ENCODE measurements at places on chromosomes 11 and 22.

DNA sequence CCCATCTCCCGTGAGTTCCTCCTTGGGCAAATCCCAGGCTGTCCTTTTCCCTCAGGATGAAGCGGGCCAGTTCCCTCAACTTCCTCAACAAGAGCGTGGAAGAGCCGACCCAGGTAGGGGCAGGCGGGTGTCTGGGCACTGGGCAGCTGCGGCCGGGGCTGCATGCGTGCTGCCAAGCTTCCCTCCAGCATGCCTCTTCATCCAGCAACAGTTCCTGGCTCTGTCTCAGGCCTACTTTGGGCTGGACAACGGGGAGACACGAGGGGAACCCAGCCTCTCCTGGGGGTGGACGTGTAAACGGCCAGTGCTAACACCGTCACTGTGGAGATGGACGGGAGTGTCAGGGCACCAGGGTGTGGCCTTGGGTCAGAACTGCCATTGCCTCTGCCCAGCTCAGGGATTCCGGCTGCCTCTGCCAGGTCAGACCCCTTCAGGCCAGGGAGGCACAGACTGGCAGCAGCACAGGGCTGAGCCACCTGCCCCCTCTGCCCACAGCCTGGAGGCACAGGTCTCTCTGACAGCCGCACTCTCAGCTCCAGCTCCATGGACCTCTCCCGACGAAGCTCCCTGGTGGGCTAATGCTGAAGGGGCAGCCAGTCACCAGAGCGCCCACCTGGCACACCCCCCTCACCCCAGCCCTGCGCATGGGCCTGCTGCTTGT lies 1.9 kb upstream of the RAB1B start:
- DNase-seq: no peak

DNA sequence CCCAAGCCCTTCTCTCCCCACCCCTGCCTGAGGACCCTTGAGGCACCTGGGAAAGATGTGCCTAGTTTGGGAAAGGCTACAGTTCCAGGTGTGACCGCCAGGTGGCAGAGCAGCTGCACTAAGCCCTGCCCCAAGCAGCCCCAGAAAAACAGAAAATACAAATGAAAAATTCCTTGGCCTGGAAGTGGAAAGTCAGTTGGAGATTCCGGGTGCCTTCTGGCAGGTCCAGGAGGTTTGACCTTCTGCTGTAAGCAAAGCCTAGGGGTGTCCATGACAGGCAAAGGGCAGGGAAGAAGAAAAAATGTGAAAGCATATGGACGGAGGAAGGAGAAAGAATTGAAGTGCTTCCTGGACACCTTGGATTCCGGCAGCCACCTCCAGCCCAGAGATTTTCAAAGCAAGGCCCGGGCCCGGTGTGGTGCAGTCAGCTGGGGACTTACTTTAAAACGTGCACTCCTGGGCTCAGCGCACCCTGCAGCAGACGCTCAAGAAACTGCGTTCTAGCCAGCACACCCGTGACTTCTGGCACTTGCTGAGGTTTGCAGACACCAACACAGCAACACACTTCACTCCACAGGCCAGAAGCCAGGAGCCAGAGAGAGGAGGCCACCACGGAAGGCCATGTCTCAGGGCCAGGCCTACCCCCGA lies 37.3 kb upstream of the SLC22A12 start:
- peak; percentile 82 for DNase-seq

GRCh38 chr11:120781486-120782120 lies 242.3 kb upstream of the TBCEL start:
- DNase-seq: no peak

DNA sequence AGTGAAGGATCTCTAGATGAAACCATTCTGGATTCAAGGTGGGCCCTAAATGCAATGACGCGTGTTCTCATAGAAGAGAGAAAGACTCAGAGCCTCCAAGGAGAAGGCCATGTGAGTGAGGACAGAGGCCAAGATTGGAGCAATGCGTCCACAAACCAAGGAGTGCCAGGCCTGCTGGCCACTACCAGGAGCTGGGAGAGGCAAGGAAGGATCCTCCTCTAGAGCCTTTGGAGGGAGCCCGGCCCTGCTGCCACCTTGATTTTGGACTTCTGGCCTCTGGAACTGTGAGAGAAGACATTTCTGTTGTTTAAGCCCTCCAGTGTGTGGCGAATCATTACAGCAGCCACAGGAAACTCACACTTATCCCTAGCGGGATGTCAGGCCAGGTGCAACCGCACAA lies 52.7 kb upstream of the SHANK2 start:
- DNase-seq: no peak

- no peak for DNase-seq
Observed at GRCh38 chr11:1876361-1877063, 15.2 kb downstream of the PRR33 start.

DNA sequence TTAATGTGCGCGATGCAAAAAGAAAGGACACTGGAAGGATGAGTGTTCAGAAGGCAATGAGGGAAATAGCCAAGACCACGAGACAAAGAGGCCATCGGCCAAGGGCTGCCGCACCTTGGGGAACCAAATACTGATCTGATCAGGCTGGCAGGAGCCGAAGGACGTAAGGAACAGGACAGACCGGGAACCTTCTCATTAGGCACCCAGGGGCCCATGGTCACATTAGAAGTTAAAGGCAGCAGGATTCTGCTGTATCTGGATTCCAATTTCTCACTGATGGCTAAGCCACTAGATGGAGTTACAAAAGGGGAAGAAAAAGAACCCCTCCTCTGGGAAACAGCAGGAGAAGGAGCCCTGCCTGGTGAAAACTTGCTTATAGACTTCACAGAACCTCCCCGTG lies 28.8 kb upstream of the CPT1A start:
- DNase-seq: no peak

DNA sequence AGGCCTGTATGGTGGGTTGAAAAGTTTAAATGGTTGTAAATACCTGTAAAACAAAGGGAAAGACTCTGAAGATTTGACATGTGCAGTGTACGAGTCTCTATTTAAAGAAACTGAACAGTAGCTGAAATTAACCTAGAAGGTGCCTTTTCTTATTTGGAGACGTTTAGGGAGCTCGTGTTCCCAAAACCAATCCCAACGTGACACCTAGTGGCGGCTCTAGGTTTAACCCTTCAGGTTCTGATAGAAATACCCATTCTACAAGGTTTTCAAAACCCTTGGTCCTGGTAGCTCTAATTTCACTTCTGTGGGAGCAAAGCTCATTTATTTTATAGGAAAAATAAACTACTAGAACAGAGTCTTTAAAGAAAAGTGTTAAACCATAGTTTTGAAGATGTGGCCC lies 258.3 kb downstream of the LRRC4C start:
- DNase-seq: peak; percentile 84

GRCh38 chr11:69837791-69838190 lies 18.6 kb upstream of the FGF3 start:
- no peak for DNase-seq

- no peak for DNase-seq
Observed at GRCh38 chr11:68008381-68009337, 1.5 kb upstream of the ALDH3B1 start.

All from head of caudate nucleus (tissue), 42 donors.